MM.1S (cell line): ENCODE measurements at places on chromosomes 1 and 21.

DNA sequence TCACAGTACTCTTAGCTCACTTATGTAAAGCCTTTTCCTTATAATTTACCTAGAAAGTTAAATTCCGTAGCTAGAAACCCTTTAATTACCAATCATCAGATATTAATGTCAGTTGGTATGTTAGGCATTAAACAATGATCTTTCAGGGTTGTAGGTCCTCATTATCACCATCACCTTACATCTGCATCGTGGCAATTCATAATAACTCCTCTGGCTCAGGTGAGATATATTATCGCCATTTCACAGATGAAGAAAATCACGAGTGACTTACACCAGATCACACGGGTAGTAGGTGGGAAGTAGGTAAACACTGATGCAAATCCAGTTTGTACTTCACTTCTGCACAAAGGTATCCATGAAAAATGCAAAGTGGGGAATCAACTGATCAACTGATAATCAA, 639 bp downstream of the NUP133 start:
- no peak for DNase-seq
- H3K27me3 ChIP-seq, result no peaks in the 10 kb centered on the region
- H3K4me3 ChIP-seq, result peak overlapping the region; percentile 75
- peak overlapping the region; percentile 79 for H3K27ac ChIP-seq

DNA sequence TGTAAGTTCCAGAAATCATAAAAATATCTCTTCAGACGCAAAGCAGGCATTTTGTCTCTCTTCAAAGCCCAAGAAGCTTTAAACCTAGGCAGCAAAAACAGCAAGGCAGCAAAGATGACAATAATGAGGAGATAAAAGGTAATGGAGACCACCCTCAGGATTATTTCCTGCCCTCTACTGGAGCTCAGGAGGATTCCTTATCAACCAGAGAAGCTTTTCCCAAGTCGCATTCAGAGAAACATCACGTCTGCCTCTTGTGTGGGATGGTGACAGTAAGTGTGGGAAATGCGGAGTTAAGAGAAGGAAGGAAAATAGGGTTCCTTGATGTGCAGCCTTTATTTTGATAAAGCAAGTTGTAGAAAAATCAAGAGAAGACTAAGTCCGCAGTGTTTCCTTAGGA, 365.8 kb downstream of the RGS7 start:
- DNase-seq, result no peak
- no peak overlapping the region for H3K4me3 ChIP-seq
- no peaks in the 10 kb centered on the region for H3K4me1 ChIP-seq
- no peak overlapping the region for H3K27ac ChIP-seq
- no peaks in the 10 kb centered on the region for H3K36me3 ChIP-seq
- H3K27me3 ChIP-seq, result no peaks in the 10 kb centered on the region

GRCh38 chr1:96710708-96711477, 10.7 kb upstream of the PTBP2 start:
- no peaks in the 10 kb centered on the region for H3K27me3 ChIP-seq
- DNase-seq, result no peak
- H3K4me1 ChIP-seq, result no peaks in the 10 kb centered on the region
- H3K27ac ChIP-seq, result no peak overlapping the region

GRCh38 chr1:227951624-227952373, 4.1 kb upstream of the WNT9A start:
- H3K36me3 ChIP-seq, result no peaks in the 10 kb centered on the region
- H3K27ac ChIP-seq, result no peak overlapping the region
- no peak for DNase-seq
- no peaks in the 10 kb centered on the region for H3K4me1 ChIP-seq

- no peak overlapping the region for H3K27ac ChIP-seq
- H3K27me3 ChIP-seq, result peaks cover 53% of the 10 kb centered on the region
- H3K4me3 ChIP-seq, result no peak overlapping the region
- H3K4me1 ChIP-seq, result no peaks in the 10 kb centered on the region
Observed at GRCh38 chr1:20578062-20578461, 10.8 kb upstream of the CDA start.

DNA sequence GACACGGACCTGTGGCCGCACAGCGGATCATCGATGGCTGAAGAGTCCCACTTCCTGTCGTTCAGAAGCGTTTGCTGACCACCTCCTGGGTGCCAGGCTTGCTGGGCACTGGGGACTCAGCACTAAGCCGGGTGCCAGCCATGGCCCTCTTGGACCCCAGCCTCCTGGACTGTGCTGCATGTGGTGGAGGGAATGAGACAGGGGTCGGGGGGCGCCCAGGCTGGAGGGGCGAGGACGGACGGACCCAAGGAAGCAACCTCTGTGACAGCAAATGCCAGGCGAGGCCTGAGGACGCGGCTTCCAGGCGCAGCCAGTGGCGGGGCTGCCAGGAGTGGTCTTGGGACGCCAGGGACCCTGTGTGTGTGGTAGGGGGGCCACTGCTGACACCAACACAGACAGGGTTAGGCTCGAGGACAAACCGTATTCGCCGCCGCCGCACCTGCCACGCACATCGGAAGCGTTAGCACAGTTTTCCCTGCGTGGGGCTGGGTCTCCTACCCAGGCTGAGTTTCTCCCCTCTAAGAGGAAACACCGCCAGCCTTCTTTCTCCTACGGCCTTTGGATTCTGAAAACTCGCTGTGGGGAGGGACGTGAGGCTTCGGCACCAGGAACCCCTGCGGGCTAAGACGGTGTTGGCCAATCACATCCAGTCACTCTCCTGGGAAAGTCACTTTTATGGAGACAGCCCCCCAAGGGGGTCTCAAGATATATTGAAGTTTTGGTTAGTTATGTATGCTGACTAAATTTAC, 3.1 kb upstream of the MXRA8 start:
- peaks cover 46% of the 10 kb centered on the region for H3K27me3 ChIP-seq
- no peaks in the 10 kb centered on the region for H3K36me3 ChIP-seq
- H3K4me1 ChIP-seq, result no peaks in the 10 kb centered on the region
- DNase-seq, result no peak
- H3K27ac ChIP-seq, result no peak overlapping the region
- H3K4me3 ChIP-seq, result no peak overlapping the region

GRCh38 chr1:200305806-200306205, 104.0 kb downstream of the ZNF281 start:
- DNase-seq, result no peak
- H3K27me3 ChIP-seq, result no peaks in the 10 kb centered on the region
- H3K4me1 ChIP-seq, result peaks cover 26% of the 10 kb centered on the region
- H3K27ac ChIP-seq, result no peak overlapping the region
- H3K4me3 ChIP-seq, result no peak overlapping the region

DNA sequence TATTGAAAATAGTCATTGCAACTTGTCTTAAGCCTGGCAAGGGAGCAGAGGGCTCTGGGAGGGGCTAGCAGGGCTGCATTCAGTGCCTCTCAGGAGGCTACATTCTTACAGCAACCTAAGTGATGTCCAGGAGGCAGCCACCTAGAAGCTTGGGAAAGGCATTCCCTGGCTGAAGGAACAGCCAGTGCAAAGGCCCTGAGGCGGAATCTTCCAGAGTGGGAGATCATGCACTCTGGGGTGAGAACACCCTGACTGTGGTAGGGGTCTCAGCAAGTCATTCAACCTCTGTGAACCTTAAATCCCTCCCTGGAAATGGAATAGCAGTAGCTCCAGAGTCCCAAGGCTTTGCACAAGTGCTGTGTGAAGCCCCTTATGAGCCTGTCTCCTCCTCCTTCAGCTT, 84.1 kb downstream of the TAS1R2 start:
- no peaks in the 10 kb centered on the region for H3K4me1 ChIP-seq
- no peak for DNase-seq
- peaks cover 98% of the 10 kb centered on the region for H3K27me3 ChIP-seq

- H3K27me3 ChIP-seq, result no peaks in the 10 kb centered on the region
- H3K36me3 ChIP-seq, result peaks cover 30% of the 10 kb centered on the region
- no peak for DNase-seq
- no peak overlapping the region for H3K27ac ChIP-seq
- no peak overlapping the region for H3K4me3 ChIP-seq
Observed at GRCh38 chr1:205715628-205716027, 34.4 kb downstream of the NUCKS1 start.

- H3K4me1 ChIP-seq, result no peaks in the 10 kb centered on the region
- H3K27ac ChIP-seq, result no peak overlapping the region
- H3K27me3 ChIP-seq, result no peaks in the 10 kb centered on the region
Observed at GRCh38 chr1:160993544-160994193, 27.3 kb downstream of the F11R start.

GRCh38 chr1:41702771-41703170, 216.0 kb downstream of the HIVEP3 start:
- DNase-seq, result no peak
- H3K4me3 ChIP-seq, result no peak overlapping the region
- H3K36me3 ChIP-seq, result no peaks in the 10 kb centered on the region
- peaks cover 42% of the 10 kb centered on the region for H3K4me1 ChIP-seq

DNA sequence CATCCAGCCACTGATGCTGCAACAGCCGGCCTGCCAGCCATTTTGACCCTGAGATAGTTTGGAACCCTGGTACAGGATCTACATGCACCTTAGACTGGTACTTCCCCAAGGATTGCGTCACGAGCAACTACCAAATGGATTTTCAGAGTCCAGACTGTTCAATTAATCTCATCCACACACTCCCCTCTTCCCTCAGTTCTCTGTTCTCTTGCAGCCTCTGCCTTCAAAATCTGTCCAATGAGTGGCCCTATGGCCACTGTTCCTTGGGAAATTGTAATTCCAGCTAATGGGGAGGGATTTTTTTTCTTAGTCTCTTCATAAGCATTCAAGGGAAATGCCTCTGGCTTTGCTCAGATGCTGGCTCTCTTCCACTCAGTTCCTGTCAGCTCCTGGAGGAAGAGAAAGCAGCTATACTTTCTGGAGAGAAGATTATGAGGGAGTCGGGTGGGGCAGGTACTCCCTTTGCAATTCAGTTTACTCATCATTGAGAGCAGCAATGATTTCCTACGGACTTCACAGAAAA, 19.8 kb upstream of the UAP1 start:
- no peak overlapping the region for H3K27ac ChIP-seq
- no peaks in the 10 kb centered on the region for H3K27me3 ChIP-seq
- no peak for DNase-seq
- H3K36me3 ChIP-seq, result no peaks in the 10 kb centered on the region

GRCh38 chr1:244614113-244614836, 38.7 kb upstream of the DESI2 start:
- H3K36me3 ChIP-seq, result no peaks in the 10 kb centered on the region
- no peaks in the 10 kb centered on the region for H3K4me1 ChIP-seq
- no peaks in the 10 kb centered on the region for H3K27me3 ChIP-seq
- H3K27ac ChIP-seq, result no peak overlapping the region
- DNase-seq, result no peak
- no peak overlapping the region for H3K4me3 ChIP-seq

DNA sequence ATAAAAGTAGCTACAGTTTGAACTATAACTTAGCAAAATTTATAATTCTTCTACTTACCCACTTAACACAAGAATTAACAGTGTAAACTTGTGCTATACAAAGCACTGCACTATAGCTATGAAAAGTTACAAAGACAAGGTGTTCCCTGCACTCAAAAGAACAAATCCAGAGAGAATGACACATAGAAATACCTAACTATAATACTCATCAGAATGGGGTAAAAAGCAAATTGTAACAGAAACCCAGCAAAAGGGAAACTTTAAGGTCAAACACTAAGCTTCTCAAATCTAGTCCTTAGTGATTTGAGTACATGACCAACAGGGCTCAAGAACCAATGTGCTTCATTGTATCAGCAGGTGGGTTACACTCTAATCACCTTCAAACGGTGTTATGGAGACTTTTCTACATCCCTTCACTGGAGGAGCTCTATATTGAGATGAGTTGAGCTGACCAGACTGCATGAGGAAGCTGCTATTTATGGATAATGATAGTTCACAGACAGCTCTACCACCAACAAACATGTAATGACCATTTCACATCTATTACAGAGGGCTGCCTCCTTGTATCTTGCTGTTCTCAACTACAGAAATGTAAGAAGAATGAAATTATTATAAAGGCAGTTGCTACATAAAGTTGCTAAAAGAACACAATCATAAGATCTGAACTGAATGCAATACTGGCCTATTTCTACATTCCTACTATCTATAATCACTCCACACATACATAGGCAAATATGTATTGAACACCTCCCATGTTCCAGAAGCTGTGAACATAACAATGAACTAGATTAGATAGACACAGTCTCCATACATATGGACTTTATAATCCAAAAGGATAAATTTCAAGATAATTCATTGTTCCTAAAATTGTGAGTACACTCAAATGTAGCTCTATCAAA, 47.6 kb downstream of the PIK3R3 start:
- H3K27ac ChIP-seq, result no peak overlapping the region
- no peaks in the 10 kb centered on the region for H3K4me1 ChIP-seq
- H3K4me3 ChIP-seq, result no peak overlapping the region

- DNase-seq, result no peak
- peak overlapping the region; percentile 48; the same call in 1 of the 2 replicates for H3K27ac ChIP-seq
- H3K36me3 ChIP-seq, result peaks cover 14% of the 10 kb centered on the region
- no peaks in the 10 kb centered on the region for H3K27me3 ChIP-seq
- peaks cover 16% of the 10 kb centered on the region for H3K4me1 ChIP-seq
- H3K4me3 ChIP-seq, result peak overlapping the region; percentile 86
Observed at GRCh38 chr1:26278724-26279455, 996 bp upstream of the SH3BGRL3 start.

DNA sequence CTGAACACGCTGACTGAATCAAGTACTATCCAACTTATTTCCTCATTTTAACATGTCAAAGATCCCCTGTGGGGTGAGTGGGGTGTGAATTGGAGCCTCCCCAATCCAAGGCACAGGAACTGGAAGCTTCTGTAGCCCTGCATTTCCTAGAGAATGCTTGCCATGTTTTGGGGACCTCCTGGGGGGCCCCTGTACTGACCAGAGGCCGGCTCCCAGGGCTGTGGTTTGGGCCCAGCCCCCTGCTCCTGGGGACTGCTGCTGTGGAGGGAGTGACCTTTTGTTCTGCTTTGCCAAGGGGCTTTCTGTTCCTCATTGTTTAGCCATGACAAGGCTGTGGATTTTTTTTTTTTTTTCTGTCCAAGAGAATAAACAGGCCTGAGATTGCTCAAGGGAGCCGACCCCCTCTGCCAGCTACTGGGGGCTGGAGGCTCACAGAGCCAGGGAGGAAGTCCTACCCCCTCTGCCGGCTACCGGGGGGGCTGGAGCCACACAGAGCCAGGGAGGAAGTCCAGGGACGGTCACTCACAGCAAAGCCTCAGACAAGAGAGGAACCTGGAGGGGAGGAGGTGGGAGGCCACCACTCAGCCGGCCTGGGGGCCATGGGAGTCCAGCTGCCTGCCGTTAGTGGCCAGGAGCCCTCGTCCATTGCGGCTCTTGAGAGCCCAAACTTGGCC, 17.4 kb downstream of the TNFRSF1B start:
- no peaks in the 10 kb centered on the region for H3K27me3 ChIP-seq
- no peak for DNase-seq
- no peaks in the 10 kb centered on the region for H3K4me1 ChIP-seq
- H3K27ac ChIP-seq, result no peak overlapping the region
- H3K36me3 ChIP-seq, result no peaks in the 10 kb centered on the region
